ENCODE measurements at places on chromosomes 11 and 22. TPM values are rescaled to one million over a fixed set of nuclear protein-coding genes. Genes with fewer than 3 reads are reported as not detected.

The APOL5 gene
- total RNA-seq: not detected

The GAB4 gene
- not detected for total RNA-seq

The HBG2 gene
- total RNA-seq: 1,921 TPM

The MUC2 gene
- not detected for total RNA-seq

The CATSPER1 gene
- total RNA-seq: not detected

The APOA5 gene
- total RNA-seq: not detected

The WT1 gene
- not detected for total RNA-seq

The OR5P2 gene
- not detected for total RNA-seq

The GALNT18 gene
- 22.8 TPM for total RNA-seq

The LARGE1 gene
- total RNA-seq: 37.3 TPM

The JAML gene
- 1.2 TPM for total RNA-seq

The FXYD2 gene
- total RNA-seq: 0.62 TPM

The PNPLA5 gene
- not detected for total RNA-seq

The OR52E8 gene
- not detected for total RNA-seq

The OR52I1 gene
- not detected for total RNA-seq

The FOLR1 gene
- not detected for total RNA-seq

The OR52A1 gene
- total RNA-seq: not detected

The SLC22A6 gene
- 8.4 TPM for total RNA-seq

The PHOX2A gene
- total RNA-seq: not detected

The OR51I1 gene
- not detected for total RNA-seq

The RIMBP3C gene
- total RNA-seq: 1.6 TPM

The ST14 gene
- total RNA-seq: not detected

The OR2AG1 gene
- not detected for total RNA-seq

The KLHDC7B gene
- not detected for total RNA-seq

The MISFA gene
- 0.62 TPM for total RNA-seq

The E2F8 gene
- 0.62 TPM for total RNA-seq

The OR51F2 gene
- total RNA-seq: not detected

The CCDC87 gene
- 0.62 TPM for total RNA-seq

The HOATZ gene
- not detected for total RNA-seq

The NPAS4 gene
- total RNA-seq: 0.16 TPM

The OR4A16 gene
- not detected for total RNA-seq

The HBE1 gene
- 3.6 TPM for total RNA-seq

The PRG2 gene
- total RNA-seq: not detected

The MRGPRX3 gene
- not detected for total RNA-seq

Data from occipital lobe (tissue), 3 donors.